ENCODE measurements at places on chromosomes 13 and 19. TPM values are rescaled to one million over a fixed set of nuclear protein-coding genes. Genes with fewer than 3 reads are reported as not detected.
A peak's percentile ranks its signal among the peaks of the same experiment; 100 is the strongest.

Gene TDRD12
- total RNA-seq: 0.52 TPM

Gene RASIP1
- total RNA-seq: 14.5 TPM

Gene CEACAM3
- total RNA-seq: not detected

Gene PRR19
- total RNA-seq: not detected

Gene SKA3
- under 0.01 TPM for total RNA-seq

Gene ZNF419
- 21.3 TPM for total RNA-seq

Gene ADM5
- 1.6 TPM for total RNA-seq

Gene TFDP1
- 16.5 TPM for total RNA-seq

DNA sequence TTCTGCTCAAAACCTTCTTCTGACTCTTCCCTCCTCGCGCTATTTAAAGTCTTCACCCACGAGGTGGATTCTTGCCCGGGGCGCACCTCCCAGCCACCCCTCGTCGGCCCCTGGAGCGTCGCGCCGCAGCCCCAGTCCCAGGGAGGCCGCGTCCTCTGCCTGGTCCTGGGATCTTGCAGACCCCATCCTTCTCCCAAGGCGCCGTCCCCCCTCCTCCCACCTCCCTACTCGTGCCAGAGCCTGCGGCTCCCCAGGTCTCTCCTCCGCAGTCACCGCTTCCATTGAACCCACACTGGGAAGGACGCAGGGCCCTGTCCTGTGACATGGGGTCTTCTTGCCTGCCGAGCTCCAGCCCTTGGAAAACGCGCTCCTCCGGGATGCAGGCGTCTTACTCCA lies 486 bp downstream of the ZNF808 start:
- DNase-seq: peak; percentile 10
- no peaks in the 10 kb centered on the region for H3K27me3 ChIP-seq
- peaks cover 13% of the 10 kb centered on the region for H3K4me1 ChIP-seq
- peak overlapping the region; percentile 87 for H3K4me3 ChIP-seq

- no peak overlapping the region for H3K27ac ChIP-seq
- H3K4me1 ChIP-seq: no peaks in the 10 kb centered on the region
- H3K27me3 ChIP-seq: no peaks in the 10 kb centered on the region
- no peak for DNase-seq
- H3K36me3 ChIP-seq: no peaks in the 10 kb centered on the region
These were observed 281.4 kb downstream of the ABCC4 start for GRCh38 chr13:95019886-95020285.

GRCh38 chr13:107170270-107170931 lies 602.5 kb upstream of the ARGLU1 start:
- no peak for DNase-seq
- H3K4me1 ChIP-seq: no peaks in the 10 kb centered on the region
- H3K4me3 ChIP-seq: no peak overlapping the region
- H3K36me3 ChIP-seq: no peaks in the 10 kb centered on the region
- no peaks in the 10 kb centered on the region for H3K27me3 ChIP-seq

- no peak for DNase-seq
- no peaks in the 10 kb centered on the region for H3K27me3 ChIP-seq
- no peaks in the 10 kb centered on the region for H3K36me3 ChIP-seq
These were observed 671.5 kb upstream of the PCDH20 start for GRCh38 chr13:62087124-62087523.

DNA sequence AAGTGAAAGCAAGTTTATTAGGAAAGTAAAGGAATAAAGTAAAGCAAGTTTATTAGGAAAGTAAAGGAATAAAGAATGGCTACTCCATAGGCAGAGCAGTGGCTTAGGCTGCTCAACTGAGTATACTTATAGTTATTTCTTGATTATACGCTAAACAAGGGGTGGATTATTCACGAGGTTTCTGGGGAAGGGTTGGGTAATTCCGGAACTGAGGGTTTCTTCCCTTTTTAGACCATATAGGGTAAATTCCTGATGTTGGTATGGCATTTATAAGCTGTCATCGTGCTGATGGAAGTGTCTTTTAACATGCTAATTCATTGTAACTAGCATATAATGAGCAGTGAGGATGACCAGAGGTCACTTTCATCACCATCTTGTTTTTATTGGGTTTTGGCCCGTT lies 194.3 kb downstream of the DLEU7 start:
- no peaks in the 10 kb centered on the region for H3K36me3 ChIP-seq
- no peaks in the 10 kb centered on the region for H3K27me3 ChIP-seq
- no peak for DNase-seq
- no peak overlapping the region for H3K4me3 ChIP-seq
- no peak overlapping the region for H3K27ac ChIP-seq

DNA sequence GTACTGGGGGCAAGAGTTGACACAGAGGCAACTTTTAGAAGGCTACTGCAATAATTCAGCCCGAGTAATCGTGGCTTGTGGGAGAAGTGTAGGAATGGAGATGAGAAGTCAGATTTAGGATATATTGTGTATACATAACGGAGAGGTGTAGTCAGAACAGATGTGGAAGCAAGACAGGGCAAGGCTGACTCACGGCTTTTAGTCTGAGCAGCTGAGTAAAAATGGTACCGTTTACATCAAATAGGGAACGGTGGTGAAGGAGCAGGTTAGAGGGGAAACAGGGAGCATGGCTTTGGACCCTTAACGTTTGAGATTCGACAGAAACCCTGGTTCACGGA lies 796 bp upstream of the LSM14A start:
- DNase-seq: no peak
- peak overlapping the region; percentile 99 for H3K27ac ChIP-seq
- no peaks in the 10 kb centered on the region for H3K27me3 ChIP-seq
- peak overlapping the region; percentile 24 for H3K4me3 ChIP-seq
- H3K36me3 ChIP-seq: no peaks in the 10 kb centered on the region
- peaks cover 40% of the 10 kb centered on the region for H3K4me1 ChIP-seq

DNA sequence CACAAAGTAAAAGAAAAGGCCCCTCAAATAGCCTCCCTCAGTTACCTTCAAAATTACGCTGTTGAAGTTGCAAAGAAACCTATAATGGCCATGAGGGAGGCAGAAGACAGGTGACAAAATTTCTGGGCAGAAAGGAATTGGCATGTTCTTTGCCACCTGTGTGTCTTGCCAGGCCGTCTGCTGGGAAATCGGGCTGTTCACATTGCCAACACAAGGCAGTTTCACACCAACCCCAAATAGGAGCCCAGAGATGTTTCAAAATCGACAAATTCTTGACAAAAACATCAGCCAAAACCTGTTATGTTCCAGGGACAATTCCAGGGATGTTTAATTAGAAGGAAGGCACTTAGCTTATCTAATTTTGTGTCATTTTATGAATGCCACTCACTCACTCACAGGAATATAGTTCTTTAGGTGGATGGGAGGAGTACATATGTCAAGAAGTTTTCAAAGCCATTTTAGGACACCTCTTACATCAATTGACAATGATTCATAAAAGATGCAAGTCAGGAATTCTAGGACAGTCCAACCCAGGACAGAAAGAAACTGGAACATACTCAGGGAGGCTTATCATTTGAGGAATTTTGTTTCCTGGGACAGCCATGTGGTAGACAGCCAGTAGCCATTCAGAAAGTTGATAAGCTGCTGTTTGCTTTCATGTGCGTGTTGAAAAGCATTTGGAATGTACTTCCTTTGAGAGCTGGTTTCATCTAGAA lies 164.5 kb downstream of the RGCC start:
- no peaks in the 10 kb centered on the region for H3K27me3 ChIP-seq
- no peak overlapping the region for H3K27ac ChIP-seq
- no peak overlapping the region for H3K4me3 ChIP-seq

DNA sequence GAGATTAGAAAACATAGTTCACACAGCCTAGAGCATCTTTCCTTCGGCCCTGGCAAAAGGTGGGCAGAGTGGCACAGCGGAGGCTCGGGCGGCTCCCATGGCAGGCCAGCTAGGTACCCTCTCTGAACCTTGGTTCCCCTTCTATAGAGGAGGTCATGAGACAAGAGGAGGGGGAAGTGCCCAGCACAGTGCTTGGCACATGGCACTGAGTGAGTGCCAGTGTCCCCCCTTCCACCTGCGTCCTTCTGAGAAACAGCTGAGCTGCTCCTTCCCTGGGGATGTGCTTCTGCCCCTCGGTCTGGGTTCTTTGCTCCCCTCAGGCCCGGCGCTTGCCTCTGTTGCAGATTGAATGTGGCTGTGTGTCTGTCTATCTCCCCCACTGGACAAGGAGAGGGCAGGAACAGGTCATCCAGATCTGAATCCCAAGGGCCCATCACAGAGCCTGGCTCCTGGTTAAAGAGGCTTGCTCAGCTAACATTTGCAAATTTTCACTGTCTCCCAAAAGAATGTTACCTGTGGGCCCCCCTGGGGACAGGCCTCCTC lies 165.6 kb downstream of the USP12 start:
- DNase-seq: no peak
- H3K4me1 ChIP-seq: peaks cover 16% of the 10 kb centered on the region
- no peak overlapping the region for H3K4me3 ChIP-seq
- no peaks in the 10 kb centered on the region for H3K36me3 ChIP-seq
- no peaks in the 10 kb centered on the region for H3K27me3 ChIP-seq
- no peak overlapping the region for H3K27ac ChIP-seq

DNA sequence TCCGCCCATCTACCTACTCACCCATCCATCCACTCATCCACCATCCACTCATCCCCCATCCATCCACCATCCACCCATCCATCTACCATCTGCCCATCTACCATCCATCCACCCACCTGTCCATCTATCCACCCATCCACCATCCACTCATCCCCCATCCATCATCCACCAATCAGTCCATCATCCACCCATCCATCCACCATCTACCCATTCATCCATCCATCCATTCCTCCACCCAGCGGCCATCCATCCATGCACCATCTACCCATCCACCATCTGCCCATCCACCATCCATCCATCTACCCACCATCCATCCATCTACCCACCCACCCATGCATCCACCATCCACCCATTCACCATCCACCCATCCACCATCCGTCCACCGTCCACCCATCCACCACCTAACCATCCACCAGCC lies 13.6 kb upstream of the JUND start:
- no peak overlapping the region for H3K4me3 ChIP-seq
- H3K27me3 ChIP-seq: no peaks in the 10 kb centered on the region

DNA sequence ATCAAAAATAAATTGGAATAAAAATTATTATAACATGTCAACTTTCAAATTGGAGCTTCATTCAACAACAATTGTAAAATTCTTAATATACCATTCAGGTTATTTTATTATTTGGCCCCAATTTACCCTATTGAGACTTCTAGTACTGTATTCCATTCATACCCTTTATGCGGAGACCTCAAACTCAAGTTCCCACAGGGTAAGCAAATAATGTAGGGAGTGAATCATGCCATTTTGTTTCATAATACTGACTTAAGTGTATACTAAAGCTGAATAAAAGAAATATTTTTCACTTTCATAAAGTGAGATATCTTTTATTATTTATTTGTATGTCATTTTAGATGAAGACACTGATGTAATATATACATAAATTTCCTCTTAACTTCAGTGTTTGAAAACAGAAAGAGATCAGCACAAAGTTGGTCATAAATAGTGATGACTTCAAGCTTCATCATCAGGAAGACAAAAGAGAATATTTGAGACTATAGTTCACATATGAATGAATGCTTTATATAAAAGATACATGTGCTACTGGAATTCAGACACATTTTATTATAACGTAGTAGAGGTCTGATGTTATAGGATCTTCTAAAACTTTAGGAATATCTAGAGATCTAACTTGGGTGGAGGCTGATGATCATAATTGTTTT lies 894.4 kb upstream of the PCDH9 start:
- no peaks in the 10 kb centered on the region for H3K4me1 ChIP-seq
- H3K36me3 ChIP-seq: no peaks in the 10 kb centered on the region
- H3K27ac ChIP-seq: no peak overlapping the region
- no peaks in the 10 kb centered on the region for H3K27me3 ChIP-seq
- H3K4me3 ChIP-seq: no peak overlapping the region

DNA sequence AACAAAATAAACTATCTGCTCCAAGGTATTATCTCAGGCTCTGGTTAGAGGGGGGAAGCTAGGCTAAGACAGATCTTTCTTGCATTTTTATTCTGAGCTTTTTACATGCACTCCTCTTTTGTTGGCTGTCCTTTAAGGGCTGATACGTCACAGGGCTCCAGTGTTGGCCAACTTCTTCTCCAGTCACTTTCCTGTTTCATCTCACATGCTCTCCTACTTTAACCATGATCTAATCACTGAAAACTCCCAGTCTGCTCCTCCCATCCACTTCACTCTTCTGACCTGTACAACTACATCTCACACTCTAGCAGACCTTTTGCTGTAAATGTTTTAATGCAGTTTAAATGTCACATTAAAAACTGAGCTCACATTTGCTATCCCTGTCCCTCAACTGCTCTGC lies 510.0 kb upstream of the KLF12 start:
- H3K4me3 ChIP-seq: no peak overlapping the region
- no peaks in the 10 kb centered on the region for H3K4me1 ChIP-seq
- DNase-seq: no peak
- H3K36me3 ChIP-seq: no peaks in the 10 kb centered on the region
- no peak overlapping the region for H3K27ac ChIP-seq
- no peaks in the 10 kb centered on the region for H3K27me3 ChIP-seq

GRCh38 chr19:6068711-6069110 lies 41.6 kb downstream of the RFX2 start:
- no peak overlapping the region for H3K27ac ChIP-seq
- H3K36me3 ChIP-seq: no peaks in the 10 kb centered on the region
- H3K27me3 ChIP-seq: no peaks in the 10 kb centered on the region
- H3K4me3 ChIP-seq: no peak overlapping the region

DNA sequence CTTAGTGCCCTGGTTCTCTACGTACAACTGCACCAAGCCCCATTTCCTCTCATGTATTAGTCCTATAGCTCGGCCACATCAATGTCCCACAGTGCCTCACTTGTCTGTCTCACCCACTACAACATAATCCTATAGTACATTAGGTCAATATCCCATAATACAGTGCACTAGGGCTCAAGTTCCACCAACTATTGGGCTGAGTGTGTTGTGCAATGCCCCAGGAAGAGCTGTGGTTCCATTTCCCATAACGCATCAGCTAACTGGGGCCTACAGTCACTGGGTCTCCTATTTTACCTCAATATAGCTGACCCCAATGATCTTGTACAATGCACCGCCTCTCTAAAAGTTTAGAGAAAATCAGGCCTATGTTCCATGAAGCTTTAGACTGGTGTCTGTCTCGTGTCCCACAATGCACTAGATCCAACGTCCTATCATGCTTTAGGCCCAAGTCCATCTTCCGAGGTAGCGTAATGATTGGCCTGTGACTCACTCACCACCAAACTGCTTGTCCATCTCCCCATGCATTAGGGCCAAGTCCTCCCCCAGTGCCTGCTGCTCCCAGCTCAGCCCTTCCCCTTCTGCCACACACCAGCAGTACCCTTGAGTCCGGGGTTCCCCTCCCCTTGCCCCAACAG lies 21.8 kb downstream of the TSKS start:
- H3K36me3 ChIP-seq: no peaks in the 10 kb centered on the region
- DNase-seq: no peak
- H3K27me3 ChIP-seq: no peaks in the 10 kb centered on the region
- H3K27ac ChIP-seq: no peak overlapping the region

- no peak for DNase-seq
- no peak overlapping the region for H3K4me3 ChIP-seq
- no peak overlapping the region for H3K27ac ChIP-seq
- peaks cover 6% of the 10 kb centered on the region for H3K4me1 ChIP-seq
- H3K36me3 ChIP-seq: no peaks in the 10 kb centered on the region
These were observed 13.8 kb upstream of the NPAS1 start for GRCh38 chr19:47005873-47006272.

GRCh38 chr13:111382877-111383276 lies 62.4 kb downstream of the TEX29 start:
- DNase-seq: no peak
- H3K27ac ChIP-seq: no peak overlapping the region
- H3K36me3 ChIP-seq: no peaks in the 10 kb centered on the region
- H3K4me1 ChIP-seq: no peaks in the 10 kb centered on the region
- no peaks in the 10 kb centered on the region for H3K27me3 ChIP-seq
- no peak overlapping the region for H3K4me3 ChIP-seq

Data from body of pancreas (tissue), 4 donors.